Heart right ventricle (tissue), 16 donors: ENCODE measurements at places on chromosomes 5 and 9. TPM values are rescaled to one million over a fixed set of nuclear protein-coding genes. Genes with fewer than 3 reads are reported as not detected.

Gene WDR38
- not detected for total RNA-seq

Gene DMRTA1
- total RNA-seq, result 0.77 TPM

Gene SH3GL2
- total RNA-seq, result 6.0 TPM

Gene GPR150
- total RNA-seq, result not detected

Gene DIPK1B
- total RNA-seq, result 22.3 TPM

DNA sequence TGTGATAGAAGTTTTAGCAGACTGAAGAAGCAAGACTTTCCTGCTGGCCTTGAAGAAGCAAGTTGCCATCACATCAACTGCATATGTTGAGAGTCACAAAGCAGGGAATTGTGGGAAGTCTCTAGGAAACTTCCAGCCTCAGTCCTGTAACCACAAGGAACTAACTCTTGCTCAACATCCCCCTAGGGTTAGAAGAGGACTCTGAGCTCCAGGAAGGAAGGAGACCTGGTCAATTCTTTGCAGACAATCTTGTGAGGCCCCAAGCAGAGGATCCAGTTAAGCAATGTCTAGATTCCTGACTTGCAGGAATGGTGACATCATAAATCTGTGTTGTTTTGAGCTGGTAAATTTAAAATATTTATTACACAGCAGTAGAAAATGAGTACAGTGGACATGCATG lies 18.6 kb upstream of the ZNF366 start:
- DNase-seq, result no peak

Gene PPP3R2
- total RNA-seq, result not detected
